Islet precursor cell (in vitro differentiated cells): ENCODE measurements at places on chromosomes 13 and 19.

GRCh38 chr19:55603581-55604292 is 1.7 kb upstream of the ZNF865 start:
- DNase-seq = no peak

DNA sequence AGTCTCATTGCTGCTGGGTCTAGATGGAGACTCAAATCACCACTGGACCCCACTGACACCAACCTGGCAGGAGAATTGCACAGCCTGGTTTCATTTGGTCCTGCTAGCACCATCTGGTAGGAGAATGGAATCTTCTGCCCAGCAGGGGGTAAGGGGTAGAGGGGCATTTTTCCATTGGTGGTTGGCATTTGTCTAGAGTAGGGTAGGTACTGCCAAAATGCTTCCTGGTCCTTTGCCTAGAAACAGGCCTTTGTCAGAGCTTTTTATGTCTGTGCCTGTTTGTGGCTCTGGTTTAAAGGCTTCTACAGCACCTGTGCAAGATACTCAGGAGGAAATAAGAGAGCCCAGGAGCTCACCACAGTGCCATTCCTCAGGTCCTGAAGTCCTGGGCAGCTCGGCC is 121.3 kb downstream of the KCTD12 start:
- no peak for DNase-seq

GRCh38 chr13:29707876-29708543 is 112.5 kb upstream of the SLC7A1 start:
- DNase-seq = peak; percentile 89

- peak; percentile 95 for DNase-seq
These were observed 8.4 kb downstream of the PEAK3 start for GRCh38 chr19:2273356-2274184.

DNA sequence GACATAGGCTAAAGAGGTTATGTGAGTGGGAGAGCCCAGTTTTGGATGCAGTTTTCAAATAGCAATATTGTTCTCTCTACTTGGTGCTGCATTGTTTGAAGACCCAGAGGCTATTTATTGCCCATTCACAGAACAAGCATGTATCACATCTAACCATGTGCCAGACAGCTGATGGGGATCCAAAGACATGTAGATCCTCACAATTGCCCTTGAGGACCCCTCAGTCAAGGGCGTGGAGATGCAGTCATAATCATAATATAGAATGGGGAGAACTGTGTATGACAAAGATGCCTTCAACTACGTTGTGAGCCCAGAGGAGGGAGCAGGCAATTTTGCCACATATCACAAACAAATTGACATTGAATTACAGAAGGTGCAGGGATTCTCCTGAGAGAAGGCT is 70.5 kb downstream of the NHLRC3 start:
- no peak for DNase-seq

GRCh38 chr13:91313103-91313502 is 34.4 kb upstream of the MIR17HG start:
- no peak for DNase-seq

- peak; percentile 47 for DNase-seq
These were observed 31.7 kb upstream of the C1QTNF9B start for GRCh38 chr13:23928985-23929384.
